ENCODE measurements at places on chromosomes 12 and 14.

DNA sequence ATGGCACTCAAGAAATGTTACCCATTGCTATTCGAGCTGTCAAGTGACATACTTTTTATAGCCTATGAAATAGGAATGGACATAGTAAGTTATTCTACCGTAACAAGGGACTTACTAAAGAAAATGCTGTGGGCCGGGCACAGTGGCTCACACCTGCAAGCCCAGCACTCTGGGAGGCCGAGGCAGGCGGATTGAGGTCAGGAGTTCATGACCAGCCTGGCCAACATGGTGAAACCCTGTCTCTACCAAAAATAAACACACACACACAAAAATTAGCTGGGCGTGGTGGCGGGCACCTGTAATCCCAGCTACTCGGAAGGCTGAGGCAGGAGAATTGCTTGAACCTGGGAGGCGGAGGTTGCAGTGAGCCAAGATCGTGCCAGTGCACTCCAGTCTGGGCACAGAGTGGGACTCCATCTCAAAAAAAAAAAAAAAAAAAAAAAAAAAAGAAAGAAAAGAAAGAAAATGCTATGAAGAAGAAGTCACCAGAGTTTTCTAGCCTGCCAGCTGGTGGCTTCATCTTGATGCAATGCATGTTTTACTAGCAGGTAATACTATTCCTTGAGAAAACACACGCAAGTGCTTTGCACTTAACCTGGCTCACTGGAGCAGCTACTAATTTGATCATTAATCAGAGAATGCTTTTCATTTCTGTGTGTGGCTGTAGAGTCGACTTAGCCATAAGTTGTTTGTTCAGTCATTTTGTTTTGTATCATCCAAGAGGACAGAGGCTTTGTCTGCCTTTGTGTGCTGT, 166.7 kb upstream of the MYL2 start:
- no peak for DNase-seq

DNA sequence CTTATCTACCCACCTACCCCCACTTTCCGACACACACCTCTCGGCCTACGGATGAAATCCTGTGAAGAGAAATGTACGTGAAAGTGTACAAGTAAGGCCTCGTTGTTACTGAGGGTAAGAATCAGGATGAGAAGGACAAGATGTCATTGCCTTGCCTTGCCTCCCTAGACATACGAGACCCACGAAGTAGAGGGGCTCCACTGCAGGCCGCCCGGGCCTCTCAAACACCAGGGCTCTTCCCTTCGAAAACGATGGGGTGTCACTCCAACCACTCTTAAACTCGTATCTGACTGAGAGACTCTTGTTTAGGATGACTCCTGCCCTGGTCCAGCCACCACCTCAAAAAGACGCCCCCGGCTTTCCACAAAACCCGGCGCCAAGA, 498 bp downstream of the RACGAP1 start:
- DNase-seq: no peak

- no peak for DNase-seq
Observed at GRCh38 chr12:92142251-92142926, 3.3 kb downstream of the BTG1 start.

GRCh38 chr12:46268583-46269428, at the start of gene SLC38A1:
Gene SLC38A1, minus strand, starts transcription at chr12:46269043. Its CDS starts 29,243 bp downstream, at chr12:46239800.
- DNase-seq: peak; percentile 52

DNA sequence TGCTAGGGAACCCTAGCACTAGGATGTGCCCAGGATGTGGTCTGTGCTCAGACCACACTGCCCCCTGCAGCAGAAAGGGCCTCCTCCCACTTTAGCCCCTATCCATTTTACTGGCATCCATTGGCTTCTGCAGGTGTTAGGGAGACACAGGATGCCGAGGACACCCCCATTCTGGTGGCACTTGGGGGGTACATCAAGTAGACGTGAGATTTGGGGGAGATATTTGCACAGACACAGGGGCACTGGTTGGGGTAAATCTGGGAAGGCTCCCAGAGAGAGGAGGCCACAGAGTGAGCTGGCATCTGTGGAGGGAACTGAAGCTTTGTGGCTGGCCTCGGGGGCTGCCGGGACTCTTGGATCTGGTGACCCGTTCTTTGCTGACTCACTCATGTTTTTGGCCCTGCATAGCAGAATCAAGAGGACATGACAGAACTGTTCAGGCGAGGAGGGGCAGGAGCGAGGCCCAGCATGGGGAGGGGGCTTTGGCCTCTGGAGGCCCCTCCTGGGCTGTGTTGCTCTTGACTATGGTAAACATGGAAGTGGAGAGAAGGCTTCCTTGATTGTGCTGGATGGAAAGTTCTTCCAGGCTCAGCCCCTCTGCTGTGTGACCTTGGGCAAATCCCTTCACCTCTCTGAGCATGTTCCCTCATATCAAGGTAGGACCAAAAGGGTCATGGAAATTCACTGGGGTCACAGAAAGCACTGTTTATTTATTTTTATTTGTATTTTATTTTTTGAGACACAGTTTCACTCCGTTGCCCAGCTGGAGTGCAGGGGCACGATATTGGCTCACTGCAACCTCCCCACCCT, 1.8 kb downstream of the PLBD2 start:
- no peak for DNase-seq

DNA sequence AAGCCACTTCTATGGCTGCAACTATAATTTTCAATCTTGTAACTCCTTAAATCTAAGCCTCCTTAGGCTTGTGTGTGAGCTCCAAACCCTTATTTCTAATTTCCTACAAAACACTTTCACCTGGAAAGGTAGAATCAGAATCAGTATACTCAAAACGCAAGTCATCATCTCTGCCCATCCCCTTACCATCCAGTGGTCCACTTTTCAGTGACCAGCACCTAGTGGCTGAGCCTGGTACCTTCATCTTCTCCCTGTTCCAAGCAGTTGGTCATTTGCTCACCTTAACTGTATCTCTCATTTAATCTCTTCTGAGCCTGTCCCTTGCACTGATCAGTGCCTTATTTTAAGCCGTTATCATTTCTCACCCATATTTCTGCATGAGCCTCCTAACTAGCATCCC, 107.9 kb downstream of the PPM1H start:
- no peak for DNase-seq

DNA sequence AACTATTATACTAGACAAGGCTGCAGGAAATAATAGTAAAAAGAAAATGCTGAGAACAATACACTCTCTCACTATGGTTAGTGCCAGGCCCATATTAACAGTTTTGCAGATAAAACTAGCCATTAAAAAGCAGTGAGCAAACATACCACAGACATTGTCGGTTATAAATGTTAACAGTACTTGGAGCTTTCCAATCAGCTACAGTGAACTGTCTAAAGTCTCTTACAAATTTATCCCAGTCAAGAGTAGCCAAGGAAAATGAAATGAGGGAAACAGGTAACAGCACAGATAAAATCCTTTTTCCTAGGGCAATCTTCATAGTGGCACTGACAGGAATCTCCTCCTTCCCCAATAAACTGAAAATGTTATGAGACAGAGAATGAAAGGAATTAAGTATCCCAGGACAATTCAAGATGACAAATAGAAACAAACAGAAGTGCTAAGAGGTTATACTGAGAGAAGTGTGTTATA, 30.8 kb downstream of the PAWR start:
- DNase-seq: no peak

DNA sequence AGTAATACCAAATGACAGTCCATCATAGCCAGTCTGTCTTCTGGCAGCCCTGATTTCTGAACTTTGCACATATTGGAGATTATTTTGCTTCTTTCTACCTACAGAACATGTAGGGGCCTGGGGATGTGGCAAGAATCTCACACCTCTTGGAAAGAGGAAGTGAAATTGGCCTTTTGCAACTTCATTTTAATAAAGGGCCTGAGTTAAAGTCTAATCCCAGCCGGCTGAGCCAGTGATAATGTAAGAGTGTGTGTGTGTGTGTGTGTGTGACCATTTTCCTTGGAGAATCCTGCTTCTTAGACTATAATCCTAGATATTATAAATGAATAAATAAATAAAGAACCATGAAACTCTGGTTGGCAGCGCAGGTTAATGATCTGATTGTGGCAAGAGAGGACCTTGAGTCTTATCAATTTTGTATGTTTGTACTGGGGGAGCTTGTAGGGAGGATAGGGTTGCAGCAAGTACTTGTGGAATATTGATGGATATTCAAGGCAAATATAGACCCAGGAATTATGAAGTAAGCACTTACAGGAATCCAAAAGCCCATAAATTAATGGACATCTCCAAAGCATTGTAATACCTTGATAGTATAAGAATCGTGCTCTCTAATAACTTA, 233.2 kb upstream of the AMIGO2 start:
- no peak for DNase-seq

- no peak for DNase-seq
Observed at GRCh38 chr12:106170285-106170684, 31.5 kb upstream of the NUAK1 start.

DNA sequence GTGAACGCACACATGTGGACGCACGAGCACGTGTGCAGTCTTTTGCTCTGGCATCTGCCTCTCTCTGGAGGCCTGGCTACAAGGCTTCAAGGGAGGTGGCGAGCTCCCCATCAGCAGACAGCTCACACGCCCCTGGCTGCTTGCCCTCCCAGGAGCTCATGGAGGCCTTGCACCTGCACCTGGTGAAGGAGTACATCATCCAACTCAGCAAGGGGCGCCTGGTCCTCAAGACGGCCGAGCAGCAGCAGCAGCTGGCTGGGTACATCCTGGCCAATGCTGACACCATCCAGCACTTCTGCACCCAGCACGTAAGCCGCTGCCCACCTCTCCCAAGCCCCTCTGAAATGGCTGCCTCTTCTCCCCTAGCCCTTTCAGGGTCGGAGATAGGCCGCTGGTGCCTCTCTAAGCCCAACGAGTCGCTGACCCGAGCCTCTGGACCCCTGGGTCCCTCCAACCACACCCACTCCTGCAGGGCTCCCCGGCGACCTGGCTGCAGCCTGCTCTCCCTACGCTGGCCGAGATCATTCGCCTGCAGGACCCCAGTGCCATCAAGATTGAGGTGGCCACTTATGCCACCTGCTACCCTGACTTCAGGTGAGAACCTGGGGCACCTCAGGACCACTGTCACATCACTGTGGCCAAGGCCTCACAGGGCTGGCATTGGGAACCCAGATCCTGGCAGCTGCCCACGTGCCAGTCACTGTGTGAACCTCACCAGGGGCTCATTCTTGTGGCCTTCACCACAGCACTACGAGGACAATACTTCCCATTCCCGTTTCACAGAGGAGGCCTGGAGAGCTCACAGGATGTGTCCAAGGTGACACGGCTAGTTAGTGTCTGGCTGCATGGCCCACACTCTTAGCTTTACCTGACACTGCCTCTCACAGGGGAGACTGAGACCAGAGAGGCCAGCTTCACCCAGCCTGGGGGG, 10.2 kb downstream of the TNFAIP2 start:
- no peak for DNase-seq

GRCh38 chr12:6791931-6792520, 2.7 kb downstream of the CD4 start:
- no peak for DNase-seq

Measured in stimulated activated CD8-positive, alpha-beta memory T cell treated with anti-CD3 and anti-CD28 coated beads, Interleukin-15, amount 100 ng/mL, for 24 hours (primary cell).